ENCODE measurements at places on chromosomes 13 and 19.

GRCh38 chr19:12293777-12294248 is 870 bp downstream of the ZNF44 start:
- peak; percentile 24 for DNase-seq

DNA sequence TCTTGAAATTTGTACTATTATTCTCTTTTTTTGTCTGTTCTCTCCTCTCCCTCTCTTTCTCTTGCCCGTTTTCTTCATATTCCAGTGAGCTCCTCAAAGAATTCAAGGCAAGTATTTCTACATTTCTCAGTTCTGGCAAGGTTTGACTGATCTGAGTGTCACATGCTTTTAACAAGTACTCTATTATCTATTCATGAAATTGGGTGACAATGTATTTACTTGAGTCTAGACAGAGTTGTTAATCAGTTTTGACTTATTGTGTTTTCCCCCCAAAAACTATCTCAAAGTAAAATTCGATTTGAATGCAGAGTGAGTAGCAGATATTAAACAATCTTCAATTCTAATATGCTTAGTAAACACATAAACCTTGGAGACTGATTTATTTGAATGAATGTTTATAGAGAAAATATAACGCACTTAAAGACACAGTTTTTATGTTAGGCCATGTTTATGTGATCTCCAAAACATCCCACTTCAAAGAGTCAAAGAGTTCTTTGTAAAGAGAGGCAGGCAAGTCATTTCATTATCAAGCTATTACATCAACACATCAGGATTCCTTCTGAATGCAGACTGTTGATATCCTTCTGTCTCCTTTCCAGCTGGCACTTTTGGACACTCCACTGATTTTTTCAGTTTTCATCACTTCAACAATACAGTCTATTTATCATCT is 166.6 kb downstream of the SLITRK6 start:
- no peak for DNase-seq

DNA sequence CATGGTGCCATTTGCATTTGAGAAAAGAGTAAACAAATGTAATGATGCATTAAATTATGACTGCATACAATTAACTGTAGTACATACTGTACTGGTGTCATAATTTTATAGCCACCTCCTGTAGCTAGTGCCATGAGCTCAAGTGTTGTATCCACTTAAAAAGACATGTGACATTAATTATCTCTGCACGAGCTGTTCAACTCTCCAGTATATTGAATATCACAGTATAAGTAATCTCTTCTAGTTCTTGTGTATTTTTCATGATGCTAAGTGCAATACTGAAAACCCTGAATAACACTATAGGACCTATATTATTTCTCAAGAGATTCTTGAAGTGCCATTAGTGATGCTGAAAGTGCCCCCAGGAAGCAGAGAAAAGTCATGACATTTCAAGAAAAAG is 387.3 kb downstream of the PCDH17 start:
- DNase-seq: no peak

DNA sequence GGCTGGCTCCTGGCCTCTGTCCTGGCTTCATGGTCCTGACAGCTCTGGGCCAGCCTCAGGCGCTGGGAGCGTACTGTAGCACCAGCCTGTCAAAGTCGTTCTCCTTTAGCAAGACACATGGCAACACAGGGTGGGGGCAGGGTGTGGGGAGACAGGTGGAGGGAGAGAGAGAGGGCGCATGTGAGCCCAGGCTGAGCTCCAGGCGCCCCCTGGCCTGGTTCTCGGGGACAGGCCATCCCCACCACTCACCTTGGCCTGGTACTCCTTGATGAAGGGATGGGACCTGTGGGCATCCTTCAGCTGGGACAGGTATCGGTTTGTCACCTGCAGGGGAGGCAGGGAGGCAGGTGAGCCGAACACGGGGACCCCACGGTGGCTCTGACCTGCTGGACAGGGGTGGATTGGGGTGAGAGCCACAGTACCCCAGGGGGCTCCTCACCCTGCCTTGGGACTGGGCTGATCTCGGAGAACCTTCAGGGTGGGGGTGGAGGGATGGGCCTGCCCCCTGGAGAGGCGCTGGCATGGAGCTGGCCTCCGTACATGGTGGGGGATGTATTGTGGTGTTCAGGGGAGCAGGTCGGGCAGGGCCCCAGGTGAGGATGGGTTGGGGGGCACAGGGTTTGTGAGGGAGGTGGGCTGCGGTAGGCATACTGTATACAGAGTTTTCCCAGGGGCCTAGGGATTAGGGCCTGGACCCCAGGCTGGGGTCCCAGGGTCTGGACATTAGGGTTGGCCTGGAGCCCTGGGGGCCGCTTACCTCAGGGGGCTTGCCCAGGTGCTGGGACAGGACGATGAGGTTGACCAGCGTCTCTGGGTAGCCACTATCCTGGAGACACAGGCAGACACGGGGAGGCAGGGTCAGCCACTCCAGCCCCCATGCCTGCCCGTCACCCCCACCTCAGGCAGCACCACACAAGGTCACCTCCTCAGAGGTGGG is 3.9 kb upstream of the CERS1 start:
- no peak for DNase-seq

GRCh38 chr13:97198753-97199152 is 23.4 kb upstream of the MBNL2 start:
- no peak for DNase-seq

GRCh38 chr19:15252398-15253018 is 20.3 kb upstream of the EPHX3 start:
- DNase-seq: no peak

DNA sequence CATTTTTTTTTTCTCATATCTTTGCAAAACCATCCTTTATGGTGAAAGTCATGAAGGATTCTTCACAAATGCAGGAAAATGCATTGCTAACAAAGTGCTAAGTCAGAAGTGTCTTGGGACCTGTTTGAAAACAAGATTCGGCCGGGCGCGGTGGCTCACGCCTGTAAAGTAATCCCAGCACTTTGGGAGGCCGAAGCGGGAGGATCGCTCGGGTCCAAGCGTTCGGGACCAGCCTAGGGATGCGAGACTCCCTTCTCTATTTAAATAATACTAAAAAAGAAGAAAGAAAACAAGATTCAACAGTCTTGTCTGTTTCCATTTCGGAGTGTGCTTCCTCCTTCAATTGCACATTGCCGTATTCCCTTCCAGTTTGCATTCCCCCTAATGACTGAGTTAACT is 819 bp downstream of the EID2B start:
- no peak for DNase-seq

- no peak for DNase-seq
Measured at GRCh38 chr13:44221657-44222056, 152.0 kb upstream of the SERP2 start.

GRCh38 chr19:5793188-5793587 is 2.2 kb upstream of the DUS3L start:
- DNase-seq: no peak

GRCh38 chr19:4186087-4186993 is 3.9 kb downstream of the ANKRD24 start:
- peak; percentile 74 for DNase-seq

GRCh38 chr19:49574206-49574755 is 6.1 kb downstream of the NOSIP start:
- no peak for DNase-seq

DNA sequence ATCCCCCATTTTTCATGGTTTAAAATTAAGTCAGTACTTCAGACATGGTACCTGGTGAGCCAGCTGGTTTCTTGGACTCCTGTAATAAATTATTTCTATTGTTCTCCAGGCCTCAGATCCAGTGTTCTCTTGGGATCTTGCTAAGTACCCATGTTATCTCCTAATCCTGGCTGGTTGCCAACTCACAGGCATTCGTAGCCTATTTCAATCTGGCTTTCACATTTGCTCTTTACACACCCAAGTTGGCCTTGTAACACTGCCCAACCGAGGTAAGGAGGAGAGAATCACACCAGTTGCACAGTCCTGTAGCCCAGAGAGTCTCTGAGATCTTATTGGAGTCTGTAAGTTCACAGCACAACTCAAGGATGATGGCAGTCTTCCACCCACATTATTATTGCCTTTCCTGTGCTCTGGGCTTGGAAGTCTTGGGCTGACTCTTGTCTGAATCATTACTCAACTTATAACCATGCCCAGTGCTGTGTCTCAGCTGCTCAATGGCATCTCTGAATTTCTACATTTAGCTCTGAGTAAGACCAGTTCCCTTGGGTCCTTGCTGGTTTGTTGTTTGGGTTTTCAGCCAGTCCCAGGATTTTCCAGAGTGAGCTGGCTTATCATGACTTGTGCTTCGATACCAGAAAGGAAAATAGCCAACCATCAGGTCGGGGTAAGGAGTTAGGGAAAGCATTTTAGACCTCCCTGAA is 76.6 kb upstream of the KLF12 start:
- DNase-seq: no peak

GRCh38 chr19:14530506-14530905 is 1.1 kb downstream of the TECR start:
- no peak for DNase-seq

DNA sequence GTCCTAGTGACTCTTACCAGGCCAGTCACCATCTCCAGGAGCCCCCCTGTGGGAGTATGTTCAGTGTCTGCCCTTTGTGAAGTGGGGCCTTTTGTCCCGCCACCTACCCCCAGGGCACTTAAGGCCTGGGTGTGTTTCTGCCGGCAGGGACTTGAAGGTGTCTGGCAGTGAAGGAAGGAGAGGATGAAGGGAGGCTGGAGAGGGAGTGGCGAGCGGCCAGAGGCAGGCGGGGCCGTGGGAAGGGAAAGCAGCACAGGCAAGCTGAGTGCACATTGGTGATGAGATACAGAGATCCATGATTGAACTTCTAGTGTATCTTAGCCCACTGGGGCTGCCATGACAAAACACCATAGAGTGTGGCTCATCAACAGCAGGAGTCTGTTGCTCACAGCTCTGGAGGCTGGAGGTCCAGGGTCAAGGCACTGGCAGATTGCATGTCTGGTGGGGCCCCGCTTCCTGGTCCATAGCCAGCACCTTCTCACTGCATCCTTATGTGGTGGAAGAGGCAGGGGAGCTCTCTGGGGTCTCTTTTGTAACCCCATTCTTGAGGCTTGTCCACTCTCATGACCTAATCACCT is 17.5 kb downstream of the CUL4A start:
- no peak for DNase-seq

DNA sequence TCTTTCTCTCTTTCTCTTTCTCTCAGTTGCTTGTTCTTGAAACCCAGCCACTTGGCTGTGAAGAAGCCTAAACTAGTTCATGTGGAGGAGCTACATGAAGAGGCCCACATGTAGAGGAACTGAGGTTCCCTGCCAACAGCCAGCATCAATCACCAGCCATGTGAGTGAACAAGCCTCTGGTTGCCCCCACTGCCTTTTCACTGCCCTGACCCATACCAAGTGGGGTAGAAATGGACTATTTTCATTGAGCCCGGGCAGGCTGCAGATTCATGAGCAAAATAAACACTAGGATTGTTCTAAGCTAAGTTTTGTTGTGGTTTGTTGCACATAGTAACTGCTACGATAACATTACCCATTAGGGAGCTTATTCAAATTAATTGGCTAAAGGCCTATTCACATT is 78.7 kb upstream of the FAM216B start:
- DNase-seq: no peak

- no peak for DNase-seq
Measured at GRCh38 chr19:40623403-40624251, 22.5 kb downstream of the LTBP4 start.

DNA sequence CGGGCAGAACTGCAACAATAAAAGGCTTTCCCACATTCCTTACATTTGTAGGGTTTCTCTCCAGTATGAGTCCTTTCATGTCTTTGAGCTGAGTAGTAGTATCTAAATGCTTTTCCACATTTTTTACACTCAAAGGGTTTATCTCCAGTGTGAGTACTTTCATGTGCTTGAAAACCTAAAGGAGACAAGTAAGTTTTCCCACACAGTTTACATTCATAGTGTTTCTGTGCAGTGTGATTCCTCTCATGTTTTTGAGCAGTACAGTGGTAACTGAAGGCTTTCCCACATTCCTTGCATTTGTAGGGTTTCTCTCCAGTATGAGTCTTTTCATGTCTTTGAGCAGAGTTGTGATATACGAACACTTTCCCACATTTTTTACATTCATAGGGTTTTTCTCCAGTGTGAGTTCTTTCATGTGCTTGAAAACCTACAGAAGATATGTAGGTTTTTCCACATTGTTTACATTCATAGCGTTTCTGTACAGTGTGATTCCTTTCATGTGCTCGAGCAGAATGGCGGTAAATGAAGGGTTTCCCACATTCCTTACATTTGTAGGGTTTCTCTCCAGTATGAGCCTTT is 47.0 kb downstream of the ZNF44 start:
- no peak for DNase-seq

- no peak for DNase-seq
Measured at GRCh38 chr19:6475321-6476108, 6.1 kb downstream of the DENND1C start.

DNA sequence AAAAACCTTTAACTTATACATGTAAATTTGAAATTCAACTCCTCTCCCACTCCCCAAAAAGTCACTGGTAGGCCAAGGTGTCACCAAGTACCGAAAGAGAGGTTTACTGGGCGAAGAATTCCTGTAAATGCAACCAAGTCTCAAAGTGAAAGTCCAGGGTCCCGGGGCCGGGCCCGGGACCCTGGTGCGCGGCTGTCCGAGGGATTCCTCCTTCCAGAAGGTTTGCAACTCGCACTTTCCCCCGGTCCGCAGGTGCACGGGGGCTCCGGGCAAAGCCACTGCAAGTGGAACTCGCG is 1.1 kb downstream of the STK24 start:
- no peak for DNase-seq

DNA sequence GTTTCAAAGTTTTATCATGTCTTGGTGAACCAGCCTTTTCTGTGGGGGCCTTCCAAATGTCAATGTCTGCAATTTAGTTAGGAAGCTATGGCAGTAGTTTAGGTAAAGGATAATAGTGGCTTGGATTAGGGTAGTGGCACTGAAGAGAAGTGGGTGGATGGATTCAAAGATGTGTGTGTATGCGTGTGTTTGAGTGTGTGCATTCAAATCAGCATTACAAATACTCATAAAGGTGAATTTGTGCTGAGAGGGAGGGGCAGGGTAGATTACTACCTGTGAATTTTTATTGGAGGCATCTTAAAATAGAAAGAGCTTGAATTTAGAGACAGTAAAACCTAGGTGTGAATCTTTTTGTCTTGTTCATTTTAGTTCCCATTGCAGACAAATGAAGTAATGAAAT is 16.9 kb downstream of the NDFIP2 start:
- no peak for DNase-seq

DNA sequence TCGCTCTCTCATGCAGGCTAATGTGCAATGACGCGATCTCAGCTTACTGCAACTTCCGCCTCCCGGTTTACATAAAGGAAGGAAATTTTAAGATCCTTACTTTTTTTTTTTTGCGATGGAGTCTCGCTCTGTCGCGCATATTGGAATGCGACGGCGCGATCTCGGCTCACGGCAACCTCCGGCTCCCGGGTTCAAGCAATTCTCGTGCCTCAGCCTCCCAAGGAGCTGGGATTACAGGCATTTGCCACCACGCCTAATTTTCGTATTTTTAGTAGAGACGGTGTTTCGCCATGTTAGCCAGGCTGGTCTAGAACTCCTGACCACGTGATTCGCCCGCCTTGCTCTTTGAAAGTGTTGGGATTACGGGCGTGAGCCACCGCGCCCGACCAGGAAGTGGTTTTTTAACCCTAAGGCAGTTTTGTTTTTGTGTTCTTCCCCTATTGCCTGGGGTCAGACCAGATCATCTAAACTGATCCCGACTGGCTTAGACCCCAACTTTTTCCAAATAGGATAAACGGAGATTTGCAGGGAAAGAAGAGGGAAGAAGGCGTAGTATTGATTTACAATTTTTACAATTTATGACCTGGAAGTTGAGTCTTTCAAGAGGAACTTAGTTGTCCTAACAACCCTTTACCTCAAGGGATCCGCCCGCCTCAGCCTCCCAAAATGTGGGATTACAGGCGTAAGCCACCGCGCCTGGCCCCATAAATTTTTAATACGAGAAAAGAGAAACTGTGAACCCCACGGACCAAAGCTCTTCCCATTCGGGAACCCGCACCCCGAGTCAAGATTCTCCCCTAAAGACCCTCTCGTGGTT is 142.0 kb downstream of the ZNF737 start:
- DNase-seq: no peak

- no peak for DNase-seq
Measured at GRCh38 chr19:17553256-17553655, 2.2 kb upstream of the COLGALT1 start.

Measured in activated CD4-positive, alpha-beta T cell treated with anti-CD3 and anti-CD28 coated beads, Interleukin-2, amount 50 U/mL, for 4 hours (primary cell).